ENCODE measurements at places on chromosomes 6 and 20. TPM values are rescaled to one million over a fixed set of nuclear protein-coding genes. Genes with fewer than 3 reads are reported as not detected.

GRCh38 chr20:35702051-35702823, 3.0 kb downstream of the ROMO1 start:
- DNase-seq, result no peak

GRCh38 chr6:131469130-131469529, 103.9 kb upstream of the ARG1 start:
- no peak for DNase-seq

GRCh38 chr20:10063482-10063881, 28.7 kb downstream of the ANKEF1 start:
- no peak for DNase-seq

DNA sequence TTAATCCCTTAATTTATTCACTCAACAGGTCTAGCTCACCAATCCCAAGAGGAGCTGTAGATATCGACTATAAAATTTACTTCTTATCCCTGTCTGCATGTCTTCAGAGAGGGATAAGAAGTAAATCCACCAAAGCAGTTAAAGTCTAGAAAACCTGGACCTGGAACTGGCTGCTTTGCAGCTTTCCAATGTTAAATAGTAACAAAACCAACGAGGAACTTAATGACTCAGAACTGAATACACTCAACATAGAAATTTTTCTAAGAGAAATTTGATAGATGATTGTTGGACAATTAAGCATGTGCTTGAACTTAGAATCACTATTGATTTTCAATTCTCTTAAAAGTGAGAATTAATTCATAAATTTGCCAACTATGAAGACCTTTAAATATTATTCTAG, 11.5 kb upstream of the TMEM244 start:
- no peak for DNase-seq

GRCh38 chr6:111631903-111632460, 26.3 kb upstream of the TRAF3IP2 start:
- DNase-seq, result no peak

DNA sequence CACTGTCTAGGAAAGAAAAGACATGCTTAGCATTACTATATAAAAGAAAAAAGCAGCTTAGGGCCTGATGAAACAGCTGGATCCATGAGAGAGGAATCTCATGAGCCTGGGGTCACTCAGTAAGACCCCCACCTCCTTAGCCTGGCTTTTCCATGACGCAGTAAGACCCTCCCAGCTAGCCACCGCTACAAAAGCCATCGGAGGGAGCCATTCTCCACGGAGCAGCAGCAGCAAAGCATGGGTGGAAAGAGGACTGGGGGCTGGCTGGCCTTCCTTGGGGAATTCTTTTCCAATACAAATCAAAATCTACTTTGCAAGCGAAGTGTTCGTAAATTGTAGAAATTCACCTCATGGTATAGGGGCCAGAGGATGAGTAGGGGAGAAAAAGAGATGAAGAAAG, 91.8 kb downstream of the SOD2 start:
- no peak for DNase-seq

DNA sequence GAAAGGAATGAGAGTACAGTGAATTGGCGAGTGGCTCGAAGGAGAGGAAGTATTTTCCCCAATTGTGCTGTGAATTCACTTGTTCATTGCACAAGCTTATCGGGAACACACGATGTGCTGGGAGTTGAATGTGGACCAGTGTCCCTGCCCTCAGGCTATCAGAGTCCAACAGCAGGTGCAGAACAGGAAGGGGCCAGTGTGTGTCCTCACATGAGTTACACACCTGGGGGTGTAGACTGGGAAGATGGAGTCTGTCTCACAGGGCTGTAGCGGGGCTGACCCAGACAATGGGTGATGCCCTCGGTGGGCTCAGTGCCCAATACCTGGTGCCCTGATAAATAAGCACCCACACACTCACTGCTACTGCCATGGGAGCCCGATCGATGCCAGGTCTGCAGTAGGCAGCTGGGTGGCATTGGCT, 14.4 kb downstream of the DUSP22 start:
- no peak for DNase-seq

DNA sequence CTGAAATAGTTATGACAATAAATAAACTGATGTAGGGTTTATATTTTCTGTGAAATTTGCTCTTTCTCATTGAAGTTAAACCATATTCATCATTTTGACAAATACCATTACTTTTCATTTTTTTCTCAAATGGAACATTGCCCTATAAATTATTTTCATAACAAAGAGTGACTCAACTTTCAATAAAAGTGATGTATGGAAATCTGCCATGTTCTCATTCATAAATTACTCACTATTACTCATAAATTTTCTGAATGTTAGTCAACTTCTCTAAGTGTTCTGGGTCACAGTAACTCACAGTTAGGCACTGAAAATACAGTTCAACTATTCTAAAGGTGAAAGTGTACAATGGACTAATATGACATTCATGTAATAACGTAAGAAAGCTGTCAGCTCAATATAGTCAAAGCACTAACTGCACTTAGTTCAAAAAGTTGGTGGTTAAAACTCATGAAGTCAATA, 19.0 kb upstream of the STX11 start:
- DNase-seq, result no peak

GRCh38 chr6:44034391-44034861, 92.8 kb downstream of the MRPL14 start:
- DNase-seq, result no peak

DNA sequence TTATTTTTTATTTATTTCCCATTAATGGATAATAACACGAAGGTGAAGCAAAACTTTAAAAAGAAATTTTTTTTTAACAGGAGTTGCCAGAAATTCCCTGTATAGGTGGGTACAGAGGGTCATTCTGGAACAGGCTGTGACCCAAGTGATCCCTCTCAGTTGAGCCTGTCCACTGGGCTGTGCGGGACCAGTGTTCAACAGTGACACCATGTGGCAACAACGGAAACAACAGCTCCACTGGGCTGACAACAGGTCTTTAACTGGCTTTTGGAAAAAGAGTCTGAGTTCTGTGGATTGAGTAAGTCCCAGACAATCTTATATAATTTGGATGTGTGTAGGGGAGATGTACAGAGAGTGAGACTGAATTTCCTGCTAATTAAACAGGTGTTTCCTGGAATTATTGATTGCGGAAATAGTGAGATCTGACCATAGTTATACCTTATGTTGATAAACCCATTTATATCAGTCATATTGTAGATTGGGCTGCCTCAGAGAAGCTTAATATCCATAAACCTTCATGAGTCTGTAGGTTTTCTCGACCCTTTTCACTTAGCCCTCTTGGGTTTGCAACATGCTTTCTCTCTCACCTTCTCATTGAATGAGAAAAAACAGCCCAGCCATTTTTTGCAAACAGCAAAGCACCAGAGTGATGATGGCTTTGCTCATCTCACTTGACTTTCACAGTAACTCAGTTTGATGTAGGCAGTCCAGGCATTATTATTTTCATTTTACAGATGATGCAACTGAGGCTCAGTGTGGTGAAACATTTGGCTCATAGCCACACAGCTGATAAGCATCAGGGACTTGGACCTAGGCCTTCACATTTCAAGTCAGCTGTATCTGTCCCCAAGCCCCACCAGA, 17.5 kb downstream of the KIAA1755 start:
- no peak for DNase-seq

- no peak for DNase-seq
Observed at GRCh38 chr6:47203938-47204611, 105.6 kb downstream of the TNFRSF21 start.

DNA sequence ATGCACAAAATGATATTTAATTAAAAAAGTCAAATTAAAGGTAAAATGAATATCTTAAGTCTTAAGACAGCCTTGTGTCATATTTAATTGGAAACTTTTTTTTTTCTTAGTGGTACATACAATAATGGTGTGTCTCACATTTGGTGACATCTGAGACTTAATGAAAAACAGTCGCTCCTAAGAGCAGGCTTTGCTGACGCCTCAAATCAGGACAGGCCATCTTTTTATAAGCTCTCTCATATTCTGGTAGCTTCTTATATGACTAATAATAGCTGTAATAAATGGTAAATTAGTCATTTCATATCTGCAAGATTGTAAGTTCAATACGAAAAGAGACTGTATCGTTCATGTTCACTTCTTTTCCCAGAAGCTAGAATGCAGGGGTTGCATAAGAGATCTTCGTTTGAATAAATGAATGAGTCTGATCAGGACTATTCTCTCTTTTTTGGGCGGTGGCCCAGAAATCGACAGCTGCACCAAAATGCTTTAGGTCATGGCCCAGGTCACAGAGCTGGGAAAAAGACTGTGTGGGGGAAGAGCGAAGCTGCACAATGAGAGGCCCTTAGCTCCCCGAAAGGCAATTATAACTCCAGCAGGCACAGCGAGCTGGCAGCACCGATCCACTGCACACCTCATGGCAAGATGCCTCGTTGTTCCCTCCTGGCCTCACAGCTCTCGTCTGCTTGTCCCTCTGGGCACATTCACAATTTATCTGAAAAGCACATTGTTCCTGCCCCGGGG, 69.4 kb downstream of the NRN1 start:
- DNase-seq, result no peak

GRCh38 chr6:52049252-52050050, 38.0 kb downstream of the PKHD1 start:
- no peak for DNase-seq

- no peak for DNase-seq
Observed at GRCh38 chr20:15056246-15056645, 718.8 kb upstream of the FLRT3 start.

DNA sequence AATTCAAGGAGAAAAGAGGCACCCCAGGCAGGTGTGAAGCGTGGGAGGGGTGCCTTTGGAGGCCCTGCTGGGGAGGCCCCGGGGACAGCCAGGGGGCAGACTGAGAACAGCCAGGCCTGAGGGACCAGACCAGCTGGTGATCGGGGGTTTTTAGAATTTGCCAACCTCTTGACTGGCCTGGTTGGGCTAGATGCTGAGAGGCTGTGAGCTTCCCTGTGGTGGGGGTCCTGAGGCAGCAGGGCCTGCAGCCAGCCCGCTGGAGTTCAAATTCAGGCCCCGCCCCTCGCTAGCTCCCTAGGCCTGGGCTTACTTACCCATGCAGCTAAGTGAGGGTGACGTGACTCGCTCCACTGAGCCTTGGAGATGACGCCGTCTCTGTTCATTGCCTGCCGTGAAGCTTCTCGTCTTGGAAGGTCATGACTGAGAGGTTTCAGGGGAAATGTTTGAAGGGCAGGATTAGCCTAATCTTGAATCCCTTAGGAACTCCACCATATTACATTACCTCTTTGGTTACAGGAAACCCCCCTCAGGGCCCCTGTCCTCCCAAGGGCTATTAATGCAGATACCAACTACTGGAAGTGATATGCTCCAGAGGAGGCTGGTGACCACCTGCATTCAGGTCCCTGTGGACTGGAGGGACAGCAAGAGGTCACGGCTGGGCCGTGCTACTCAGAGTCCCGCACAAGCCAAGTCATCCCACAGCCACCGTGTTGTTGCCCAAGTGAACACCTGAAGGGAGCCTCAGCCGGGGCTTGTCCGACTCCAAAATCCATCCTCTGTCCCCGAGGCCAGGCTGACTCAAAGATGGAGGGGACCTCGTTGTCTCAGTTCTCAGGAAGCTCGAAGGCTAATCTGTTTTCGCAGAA, 73.9 kb upstream of the DUSP22 start:
- DNase-seq, result no peak

- DNase-seq, result no peak
Observed at GRCh38 chr20:41034239-41034638, 5.6 kb downstream of the TOP1 start.

- no peak for DNase-seq
Observed at GRCh38 chr20:59062081-59062480, 19.5 kb upstream of the PRELID3B start.

DNA sequence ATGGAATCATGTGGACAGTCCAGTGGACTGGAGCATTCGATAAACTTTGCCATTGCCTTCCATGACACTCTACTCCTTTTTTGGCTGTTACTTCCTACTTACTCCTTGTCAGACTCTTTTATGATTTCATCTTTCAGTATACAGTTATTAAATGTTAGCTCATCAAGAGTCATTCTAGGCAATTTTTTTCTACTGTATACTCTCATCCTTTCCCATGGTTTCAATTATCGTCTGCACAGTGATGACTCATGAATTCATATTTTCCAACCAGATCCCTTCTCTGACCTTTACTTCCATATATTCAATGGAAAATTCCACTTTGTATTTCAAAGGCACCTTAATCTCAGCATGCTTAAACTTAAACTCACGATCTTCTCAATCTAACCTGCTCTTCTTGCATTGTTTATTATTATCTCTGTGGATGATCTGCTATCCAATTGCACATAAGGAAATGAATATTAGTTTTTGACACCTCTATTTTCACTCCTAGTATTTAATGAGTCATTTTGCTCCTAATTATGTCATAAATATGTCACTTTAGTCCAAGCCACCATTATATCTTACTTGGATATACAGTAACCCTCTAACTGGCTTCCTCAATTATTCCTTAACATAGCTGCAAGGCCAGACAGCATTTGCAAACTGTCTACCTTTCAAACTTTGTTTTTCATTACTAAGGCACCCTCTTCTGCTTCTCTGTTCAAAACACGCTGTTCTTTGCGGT, 427.5 kb downstream of the PHF3 start:
- DNase-seq, result no peak

DNA sequence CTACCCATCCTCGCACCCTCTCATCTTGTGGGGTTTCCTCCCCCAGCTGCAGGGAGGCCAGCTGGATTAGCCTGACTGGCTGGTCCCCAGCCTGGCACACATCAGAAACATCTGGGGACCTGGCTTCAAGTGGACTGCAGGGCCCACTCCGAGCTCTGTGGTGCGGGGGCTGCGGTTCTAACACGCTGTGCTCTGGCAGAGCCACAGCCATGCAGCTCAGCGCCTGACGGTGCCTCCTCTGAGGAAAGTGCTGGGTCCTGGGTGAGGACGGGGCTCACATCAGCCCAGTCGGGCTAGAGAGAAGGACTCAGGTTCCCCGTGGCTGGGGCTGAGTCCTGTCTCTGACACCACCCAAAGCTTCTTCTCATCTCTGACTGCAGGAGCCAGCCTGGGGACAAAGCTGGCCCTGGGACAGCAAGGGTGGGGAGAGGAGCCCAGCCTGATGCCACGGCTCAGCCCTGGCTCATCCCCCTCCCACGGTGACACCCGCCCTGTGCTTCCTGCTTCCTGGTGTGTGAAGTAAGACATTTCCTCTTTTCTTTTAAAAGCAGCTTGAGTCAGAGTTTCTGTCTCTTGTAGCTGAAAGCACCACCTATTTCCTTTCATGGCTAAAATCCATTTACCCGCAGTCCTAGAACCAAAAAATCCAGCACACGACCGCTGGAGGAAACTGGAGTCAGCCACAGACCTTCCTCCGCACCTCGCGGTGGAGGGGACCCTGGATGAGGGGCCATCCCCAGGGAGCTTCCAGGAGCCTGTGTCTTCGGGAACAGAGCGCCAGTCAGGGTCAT, 127.4 kb upstream of the AFDN start:
- DNase-seq, result peak; percentile 71

The NNAT gene
- 2.2 TPM for total RNA-seq

The PRSS35 gene
- not detected for total RNA-seq

The TCF21 gene
- not detected for total RNA-seq

The ENPP4 gene
- total RNA-seq, result 6.2 TPM

The ZNF334 gene
- 3.0 TPM for total RNA-seq

The EYA4 gene
- under 0.01 TPM for total RNA-seq

The TP53INP2 gene
- total RNA-seq, result 3.5 TPM

The TUBE1 gene
- total RNA-seq, result 11.6 TPM

The RUNX2 gene
- total RNA-seq, result 26.1 TPM

The TPD52L1 gene
- 1.1 TPM for total RNA-seq

The ANKEF1 gene
- total RNA-seq, result 1.3 TPM
